ENCODE measurements at places on chromosomes 1 and 21.

GRCh38 chr1:38327559-38327973, 281.0 kb upstream of the POU3F1 start:
- no peak for DNase-seq

- no peak for DNase-seq
Measured at GRCh38 chr21:36747041-36747814, 48.3 kb downstream of the SIM2 start.

GRCh38 chr1:193123751-193124150, 1.9 kb downstream of the CDC73 start:
- DNase-seq: no peak

DNA sequence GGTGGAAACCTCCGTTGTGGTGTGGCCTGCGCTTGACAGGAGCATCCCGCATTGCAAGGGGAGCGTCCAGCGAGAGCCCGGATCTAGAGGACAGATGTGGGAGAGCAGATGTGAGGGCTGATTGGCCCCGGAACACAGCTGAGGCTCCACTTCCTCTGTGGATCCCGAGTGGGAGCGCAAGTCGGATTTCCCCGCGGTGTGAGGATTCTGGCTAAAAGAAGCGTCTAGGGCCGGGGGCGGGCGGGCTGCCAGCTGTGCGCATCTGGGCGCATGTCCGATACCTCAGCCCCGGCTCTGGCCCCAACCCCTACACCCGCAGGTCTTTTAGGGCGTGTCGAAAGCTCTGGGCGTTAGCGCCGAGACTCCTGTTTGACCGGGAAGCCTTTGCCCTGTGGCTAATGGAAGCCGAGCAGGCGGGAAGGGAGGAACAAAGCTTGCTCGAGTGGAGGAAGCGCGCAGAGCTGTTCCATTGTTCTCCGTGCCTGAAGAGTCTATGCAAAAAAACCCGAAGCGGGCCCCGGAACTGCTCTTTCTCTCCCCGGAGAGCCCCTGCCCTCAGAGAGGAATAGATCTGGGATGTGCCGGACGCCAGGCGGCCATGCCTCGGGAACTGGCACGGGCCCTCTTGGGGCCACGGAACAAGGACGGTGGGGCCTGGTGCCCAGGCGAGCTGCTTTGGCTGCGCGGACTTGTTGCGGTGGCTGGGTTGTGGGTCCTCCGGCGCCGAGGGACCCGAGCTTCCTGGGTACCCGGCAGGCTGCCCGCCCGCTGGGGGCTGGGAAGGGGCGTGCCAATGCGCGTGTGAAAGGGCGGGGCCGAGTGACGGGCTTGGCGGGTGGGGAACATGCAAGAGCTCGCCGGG, 111.1 kb downstream of the NAV1 start:
- DNase-seq: no peak

DNA sequence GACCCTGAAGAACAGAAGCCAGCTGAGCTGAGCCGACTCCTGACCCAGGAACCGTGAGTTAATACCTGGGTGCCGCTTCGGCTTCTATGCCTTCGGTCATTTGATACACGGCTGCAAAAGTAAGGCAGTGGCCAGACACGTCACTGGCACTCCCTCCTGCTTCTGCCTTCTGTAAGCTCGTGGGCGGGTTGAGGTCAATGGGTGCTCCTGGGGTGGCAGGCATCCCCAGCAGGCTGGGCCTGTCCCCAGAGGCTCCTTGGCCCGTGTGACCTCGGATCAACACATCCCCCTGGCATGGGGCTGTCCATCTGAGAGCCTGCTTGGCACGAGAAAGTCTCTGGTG, 35.7 kb upstream of the COL6A1 start:
- DNase-seq: no peak

DNA sequence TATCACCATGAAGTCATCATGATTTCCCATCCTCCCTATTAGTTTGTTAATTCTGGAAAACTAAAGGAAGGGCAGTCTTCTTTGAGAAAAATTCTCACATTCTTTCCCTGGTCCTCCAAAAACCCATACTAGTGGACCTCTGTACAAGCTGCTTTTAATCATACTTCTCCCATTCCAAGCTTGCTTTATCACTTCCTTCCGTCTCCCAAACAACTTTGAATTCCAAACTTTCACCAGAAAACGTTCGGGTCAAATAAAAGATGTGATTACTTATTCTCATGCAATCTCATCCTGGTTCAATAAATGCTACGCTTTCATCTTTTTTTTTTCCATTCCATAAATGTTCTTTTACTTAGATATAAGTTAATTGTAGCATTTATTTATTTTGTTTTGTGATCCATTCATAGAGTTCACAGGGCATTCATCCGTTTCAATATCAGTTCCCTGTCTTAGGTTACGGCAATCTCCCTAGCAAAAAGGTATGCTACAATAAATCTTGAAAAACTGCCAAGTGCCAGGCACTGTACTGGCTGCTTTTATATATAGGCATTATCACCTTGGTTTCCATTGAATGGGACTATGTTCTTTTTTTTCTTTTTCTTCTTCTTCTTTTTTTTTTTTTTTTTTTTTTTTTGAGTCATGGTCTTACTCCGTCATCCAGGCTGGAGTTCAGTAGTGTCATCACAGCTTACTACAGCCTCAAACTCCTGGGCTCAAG, 100.2 kb upstream of the GREM2 start:
- DNase-seq: no peak

GRCh38 chr1:35717911-35718476, 690 bp downstream of the C1orf216 start:
- DNase-seq: no peak

DNA sequence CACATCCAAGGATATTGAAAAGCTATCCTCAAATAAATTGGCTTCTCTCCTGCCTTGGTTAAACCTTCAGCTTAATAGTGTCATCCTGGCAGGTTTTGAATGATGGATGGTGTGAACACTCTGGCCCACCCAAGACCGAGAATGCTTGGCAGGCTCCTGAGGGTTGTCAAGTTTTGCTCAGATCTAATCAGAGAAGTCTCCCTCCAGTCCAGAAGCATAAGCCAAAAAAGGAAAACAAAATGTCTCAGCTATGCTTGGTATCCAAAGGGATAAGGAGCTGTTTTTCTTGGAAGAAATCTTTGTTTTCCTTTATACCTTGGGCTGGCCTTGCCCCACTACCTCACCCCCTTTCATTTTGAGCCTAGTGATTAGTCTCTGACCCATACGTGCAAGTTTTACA, 172.7 kb downstream of the CRB1 start:
- DNase-seq: no peak

- no peak for DNase-seq
Measured at GRCh38 chr1:84669831-84670230, 20.4 kb downstream of the SSX2IP start.

Data from CD4-positive, alpha-beta T cell treated with Interleukin-1 beta for 1 hour (primary cell).